CD4-positive, alpha-beta T cell treated with Interleukin-4 for 4 hours (primary cell): ENCODE measurements at places on chromosomes 16 and 17.
A peak's percentile ranks its signal among the peaks of the same experiment; 100 is the strongest.

GRCh38 chr17:41318231-41318630, 2.7 kb upstream of the KRTAP17-1 start:
- no peak for DNase-seq

DNA sequence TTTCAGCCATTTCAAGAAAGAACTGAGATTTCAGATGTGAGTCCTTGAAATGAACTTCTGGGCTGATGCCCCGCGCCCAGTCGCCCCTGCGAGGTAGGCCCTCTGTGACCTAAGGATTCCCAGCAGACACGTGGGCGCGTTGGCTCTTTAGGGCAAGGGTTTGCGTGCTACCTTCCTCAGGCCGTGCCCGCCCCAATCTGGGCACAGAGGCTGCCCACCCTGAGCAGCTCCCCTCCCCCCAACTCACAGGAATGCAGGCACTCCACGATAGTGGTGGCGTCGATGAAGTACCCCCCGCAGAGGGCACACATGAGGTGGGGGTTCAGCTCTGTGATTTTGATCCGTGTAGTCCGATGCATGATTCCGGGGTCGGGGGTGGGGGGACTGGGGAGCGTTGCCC, 8.1 kb downstream of the PCGF2 start:
- no peak for DNase-seq

GRCh38 chr16:49856672-49857330, 889 bp upstream of the ZNF423 start:
- DNase-seq, result no peak

- DNase-seq, result no peak
Measured at GRCh38 chr16:84839054-84839453, 19.3 kb downstream of the CRISPLD2 start.

- no peak for DNase-seq
Measured at GRCh38 chr17:35555691-35556090, 4.9 kb downstream of the SLFN14 start.

GRCh38 chr17:44384281-44384822, 5.1 kb downstream of the ITGA2B start:
- DNase-seq, result no peak

GRCh38 chr17:30586818-30587595, 109.8 kb downstream of the GOSR1 start:
- no peak for DNase-seq

GRCh38 chr17:82599674-82600661, 48.3 kb downstream of the WDR45B start:
- DNase-seq, result no peak

- no peak for DNase-seq
Measured at GRCh38 chr16:66293207-66293735, 73.2 kb upstream of the CDH5 start.

GRCh38 chr16:78310990-78311561, 211.6 kb downstream of the WWOX start:
- no peak for DNase-seq

DNA sequence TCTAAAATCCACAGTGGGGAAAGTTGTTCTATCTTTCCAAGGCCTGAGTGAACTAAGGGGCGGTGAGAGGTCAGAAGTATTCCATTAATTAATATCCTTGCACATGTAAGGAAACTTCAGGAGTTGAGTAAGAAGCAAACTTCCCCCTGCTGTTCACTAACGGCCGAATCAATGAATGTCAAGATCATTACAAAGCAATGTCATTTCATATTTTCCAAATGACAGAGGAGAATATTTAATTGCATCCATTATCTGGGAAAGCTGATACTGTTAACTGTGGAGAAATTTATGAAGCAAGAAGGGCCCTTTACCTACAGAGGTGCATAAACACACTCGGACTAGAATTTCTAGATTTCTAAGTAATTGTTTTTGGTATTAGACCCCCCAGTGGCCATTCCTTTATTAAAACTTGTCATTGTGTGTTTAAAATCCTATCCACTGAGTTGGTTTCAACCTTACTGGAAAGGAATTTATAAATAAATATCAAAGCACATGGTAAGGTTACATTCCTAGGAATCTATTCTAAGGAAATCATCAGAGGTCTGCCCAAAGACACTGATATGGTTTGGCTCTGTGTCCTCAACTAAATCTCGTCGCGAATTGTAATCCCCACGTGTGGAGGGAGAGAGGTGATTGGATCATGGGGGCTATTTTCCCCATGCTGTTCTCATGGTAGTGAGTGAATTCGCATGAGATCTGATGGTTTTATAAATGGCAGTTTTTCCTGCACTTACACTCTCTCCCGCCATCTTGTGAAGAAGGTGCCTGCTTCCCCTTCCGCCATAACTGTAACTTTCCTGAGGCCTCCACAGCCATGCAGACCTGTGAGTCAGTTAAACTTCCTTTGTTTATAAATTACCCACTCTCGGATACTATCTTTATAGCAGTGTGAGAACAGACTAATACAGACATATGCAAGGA, 20.4 kb upstream of the SMURF2 start:
- no peak for DNase-seq

DNA sequence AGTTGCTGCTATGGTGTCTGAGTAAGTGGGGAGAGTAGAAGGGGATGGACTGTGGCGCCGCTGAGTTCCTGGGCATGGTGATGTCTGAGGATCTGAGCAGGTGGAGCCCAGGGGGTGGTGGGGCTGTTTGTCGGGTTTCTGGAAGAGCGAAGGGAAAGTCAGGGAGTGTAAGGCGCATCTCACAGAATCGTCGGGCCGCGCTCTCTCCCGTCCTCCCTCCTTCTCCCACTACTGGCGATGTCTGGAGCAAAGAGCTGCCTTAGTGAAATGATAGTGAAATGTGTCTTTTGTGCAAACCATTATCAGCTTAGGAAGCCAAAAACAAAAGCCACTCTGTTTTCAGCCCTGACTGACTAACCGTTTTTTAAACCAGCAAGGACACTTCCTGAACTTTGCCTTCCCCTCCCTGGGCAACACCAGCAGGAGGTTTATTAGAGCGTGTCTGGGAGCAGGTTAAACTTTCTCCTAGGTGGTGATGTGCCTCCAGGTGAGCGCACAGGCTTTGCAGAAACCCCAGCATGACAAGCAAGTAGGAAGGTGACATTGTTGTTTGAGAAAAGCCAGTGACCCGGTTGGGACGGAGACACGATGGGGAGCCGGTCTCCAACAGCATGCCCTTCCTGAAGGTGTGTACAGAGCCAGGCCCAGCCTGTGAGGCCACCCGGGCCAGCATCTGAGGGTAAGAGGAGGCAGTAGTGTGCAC, 49.1 kb downstream of the RAB11FIP3 start:
- DNase-seq, result no peak

DNA sequence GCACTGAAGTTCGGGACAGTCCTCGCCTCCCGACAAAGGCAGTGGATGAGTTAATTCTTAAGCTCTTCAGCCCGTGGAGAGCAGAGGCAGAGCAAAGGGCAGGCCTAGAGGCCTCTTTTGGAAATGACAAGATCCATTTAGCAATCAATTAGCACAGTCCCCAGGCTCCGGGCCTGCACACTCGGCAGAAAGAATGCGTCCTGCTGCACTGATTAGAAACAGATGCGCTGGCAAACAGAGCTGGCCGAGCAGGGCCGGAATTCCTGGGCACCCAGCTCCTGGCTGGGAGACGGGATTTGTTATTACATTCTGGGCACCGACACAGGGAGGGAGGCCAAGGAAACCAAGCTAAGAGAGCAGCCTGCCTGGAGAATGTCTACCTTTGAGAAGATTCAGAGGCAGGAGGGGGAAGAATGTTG, 162.9 kb downstream of the COPRS start:
- no peak for DNase-seq

DNA sequence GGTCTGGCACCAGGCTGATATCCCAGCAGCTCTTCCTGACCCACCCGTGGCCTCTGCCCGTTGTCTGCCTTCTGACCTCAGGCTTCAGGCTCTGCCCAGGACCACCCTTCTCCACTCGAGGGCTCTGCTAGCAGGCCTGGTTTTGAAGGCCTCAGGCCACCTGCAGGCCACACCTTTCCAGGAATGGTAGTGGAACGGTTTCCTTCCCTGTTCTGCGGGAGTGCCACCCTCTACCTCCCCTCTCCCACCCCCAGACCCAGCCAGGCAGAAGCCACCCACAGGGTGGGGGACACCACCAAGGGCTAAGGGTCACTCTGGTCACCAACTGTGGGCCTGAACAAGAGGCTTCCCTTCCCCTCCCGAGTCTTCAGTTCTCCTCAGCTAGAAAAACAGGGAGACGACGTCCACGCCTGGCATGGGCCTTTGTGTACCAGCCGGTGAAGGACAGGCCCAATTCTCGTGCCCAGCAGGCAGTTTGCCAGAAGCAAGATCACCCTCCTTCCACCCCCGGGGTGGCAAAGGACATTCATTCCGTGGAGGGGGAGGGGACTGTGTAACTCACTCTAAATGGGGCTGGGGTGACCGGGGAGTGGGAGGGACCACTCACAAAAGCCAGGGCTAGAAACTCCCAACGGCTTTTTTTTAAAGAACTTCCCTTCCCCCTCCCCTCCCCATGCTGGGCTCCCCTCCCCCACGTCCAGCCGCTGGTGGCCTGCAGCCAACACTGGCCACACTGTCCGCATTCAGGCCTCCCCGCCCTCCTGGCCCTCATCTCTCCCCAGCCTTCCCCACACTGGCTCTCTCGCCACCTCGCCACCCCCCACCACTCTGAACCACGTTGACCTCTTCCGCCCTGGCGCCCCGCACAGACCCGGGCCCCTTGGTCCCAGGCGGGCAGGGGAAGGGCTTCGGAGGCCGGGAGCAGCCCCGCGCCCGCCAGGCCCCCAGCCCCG, 7.7 kb downstream of the CBX4 start:
- no peak for DNase-seq

DNA sequence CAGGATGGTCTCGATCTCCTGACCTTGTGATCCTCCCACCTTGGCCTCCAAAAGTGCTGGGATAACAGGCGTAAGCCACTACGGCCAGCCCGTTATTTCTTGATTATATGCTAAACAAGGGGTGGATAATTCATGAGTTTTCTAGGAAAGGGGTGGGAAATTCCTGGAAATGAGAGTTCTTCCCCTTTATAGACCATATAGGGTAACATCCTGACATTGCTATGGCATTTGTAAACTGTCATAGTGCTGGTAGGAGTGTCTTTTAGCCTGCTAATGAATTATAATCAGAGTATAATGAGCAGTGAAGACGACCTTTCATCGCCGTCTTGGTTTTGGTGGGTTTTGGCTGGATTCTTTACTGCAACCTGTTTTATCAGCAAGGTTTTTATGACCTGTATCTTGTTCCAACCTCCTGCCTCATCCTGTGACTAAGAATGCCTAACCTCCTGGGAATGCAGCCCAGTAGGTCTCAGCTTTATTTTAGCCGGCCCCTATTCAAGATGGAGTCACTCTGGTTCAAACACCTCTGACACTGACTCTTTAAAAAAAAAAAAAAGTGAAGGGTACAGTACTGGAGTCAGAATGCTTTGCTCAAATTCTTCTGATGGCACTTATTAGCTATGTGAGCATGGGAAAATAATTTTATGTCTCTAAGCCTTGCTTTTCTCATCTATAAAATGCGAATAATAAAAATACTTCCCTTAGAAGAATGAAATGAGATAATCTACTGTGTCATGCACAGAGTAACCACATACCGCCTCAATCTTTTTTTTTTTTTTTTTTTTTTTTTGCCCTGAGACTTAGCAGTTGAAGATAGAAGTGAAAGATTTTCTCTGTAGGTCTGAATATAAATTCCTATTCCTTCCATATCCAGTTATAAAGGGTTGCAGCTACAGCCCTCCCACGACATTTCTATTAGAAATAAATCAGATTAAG, 5.1 kb upstream of the CALCOCO2 start:
- DNase-seq, result no peak

DNA sequence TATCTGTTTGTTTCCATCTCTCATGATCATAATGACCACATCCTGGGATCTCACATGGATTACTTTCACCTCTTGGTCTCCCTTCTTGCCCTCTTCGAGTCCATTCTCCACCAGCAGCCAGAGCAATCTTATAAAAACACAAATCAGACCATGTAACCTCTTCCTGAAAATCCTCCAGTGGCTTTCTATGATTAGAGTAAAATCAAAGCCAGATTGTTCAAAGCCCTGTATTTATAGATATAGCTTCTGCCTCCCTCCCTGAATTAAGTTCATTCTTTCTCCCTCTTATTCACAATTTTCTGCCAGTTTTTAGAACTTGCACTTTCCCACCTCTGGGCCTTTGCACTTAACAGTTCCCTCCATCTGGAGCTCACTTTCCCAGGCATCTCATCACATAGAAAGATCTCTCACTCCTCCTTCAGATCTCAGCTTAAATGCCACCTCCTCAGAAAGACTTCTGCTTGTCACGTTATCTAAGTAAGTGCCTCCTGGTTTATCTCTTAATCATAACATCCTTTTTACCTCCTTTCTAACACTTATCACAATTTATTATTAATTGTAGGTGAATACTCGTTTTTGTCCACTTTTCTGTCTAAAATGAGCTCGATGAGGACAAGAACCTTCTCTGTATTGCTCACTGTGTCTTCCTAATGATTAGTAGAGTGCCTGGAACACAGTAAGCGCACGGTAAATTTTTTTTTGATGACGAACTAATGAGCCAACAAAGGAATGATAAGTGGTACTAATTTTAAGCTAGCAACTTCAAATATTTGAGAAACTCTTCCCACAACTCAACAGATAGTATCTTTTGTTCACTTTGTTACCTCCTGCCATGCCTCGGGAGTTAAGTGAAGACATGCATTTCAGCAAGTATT, 80.5 kb downstream of the CYB561 start:
- DNase-seq, result no peak

GRCh38 chr17:17752821-17753321, 71.6 kb downstream of the RAI1 start:
- no peak for DNase-seq

GRCh38 chr17:34252444-34253138, 2.5 kb upstream of the CCL2 start:
- no peak for DNase-seq

- no peak for DNase-seq
Measured at GRCh38 chr16:86905302-86905701, 327.0 kb downstream of the FOXL1 start.

GRCh38 chr17:55332296-55333041, 67.7 kb downstream of the HLF start:
- DNase-seq, result no peak

DNA sequence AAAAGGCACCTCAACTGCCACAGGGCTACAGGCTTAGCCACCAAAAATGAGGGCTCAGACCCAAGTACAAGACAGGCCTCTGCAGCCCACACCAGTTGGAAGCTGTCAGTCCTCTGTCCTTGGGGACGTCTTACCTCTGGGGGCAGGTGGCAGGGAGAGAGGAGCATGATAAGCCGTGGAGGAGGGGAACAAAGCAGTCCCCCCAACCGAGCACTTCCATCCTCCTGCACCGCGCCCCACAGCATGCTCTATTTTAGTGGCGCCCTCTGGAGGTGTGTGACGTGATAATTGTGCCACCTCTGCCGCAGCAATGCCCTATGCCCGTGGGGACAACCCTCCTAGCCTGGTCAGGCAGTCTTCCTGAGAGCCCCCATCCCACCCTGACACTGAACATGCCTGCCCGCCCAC, 13.6 kb downstream of the G6PC3 start:
- DNase-seq, result peak; percentile 12

- peak; percentile 35 for DNase-seq
Measured at GRCh38 chr17:45155029-45155428, 6.6 kb upstream of the HEXIM2 start.

- DNase-seq, result no peak
Measured at GRCh38 chr16:18800775-18801144, 589 bp downstream of the ARL6IP1 start.
